GF-D8 (cell line): ENCODE measurements at places on chromosomes 6 and 20.

- no peak for DNase-seq
Measured at GRCh38 chr20:44600758-44601201, 18.4 kb downstream of the PKIG start.

DNA sequence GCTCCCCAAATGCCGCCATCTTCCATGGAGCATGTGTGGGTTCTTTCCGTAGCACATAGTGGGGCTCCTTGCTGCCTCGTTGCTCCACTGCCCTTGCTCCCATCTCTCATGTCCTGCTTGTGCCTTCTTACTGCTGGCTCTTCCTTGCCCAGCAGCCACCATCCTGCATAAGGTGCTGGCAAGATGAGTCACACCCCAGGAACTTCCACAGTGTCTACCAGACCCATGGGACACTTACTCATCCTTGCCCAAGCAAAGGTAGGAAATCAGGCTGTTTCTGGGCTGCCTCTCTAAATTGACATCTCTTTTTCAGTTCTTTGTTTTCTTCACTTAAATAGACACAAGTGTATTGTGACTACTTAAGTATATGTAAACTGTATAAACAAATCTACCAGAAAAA, 39.4 kb upstream of the RGS17 start:
- DNase-seq, result no peak

DNA sequence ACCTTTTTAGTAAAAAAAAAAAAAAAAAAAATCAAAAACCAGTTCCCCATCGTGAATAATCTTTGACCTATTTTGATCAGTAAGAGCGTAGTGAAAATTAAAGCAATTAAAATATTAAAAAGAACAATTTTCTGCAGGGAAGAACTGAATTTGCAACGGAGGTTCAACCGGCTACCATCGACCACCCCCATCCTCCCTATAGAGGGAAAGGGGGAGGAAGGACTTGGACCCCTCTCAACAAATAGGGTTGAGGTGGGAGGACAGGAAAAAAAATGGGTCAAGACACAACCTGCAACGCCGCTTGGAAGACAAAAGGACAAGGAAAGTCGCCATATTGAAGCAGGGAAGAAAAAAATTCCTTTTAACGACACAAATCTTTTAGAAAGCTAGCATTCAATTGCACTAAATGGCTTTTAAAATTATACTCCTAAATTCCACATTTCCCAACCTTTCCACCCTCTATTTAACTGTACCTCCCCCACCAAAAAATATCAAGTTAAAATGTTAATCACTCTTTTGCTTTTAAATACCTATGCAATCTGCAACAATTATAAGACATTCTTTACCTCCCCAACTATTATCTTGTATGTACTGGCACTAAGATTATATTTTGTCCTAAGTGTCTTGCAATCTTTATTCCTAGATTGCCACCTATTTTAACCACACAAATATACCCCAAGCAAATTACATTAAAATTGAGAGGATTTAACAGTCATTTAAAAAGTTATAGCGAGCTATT, 1.7 kb downstream of the PPP1R10 start:
- DNase-seq, result peak; percentile 45

GRCh38 chr20:61846741-61847419, 218.8 kb downstream of the TAF4 start:
- DNase-seq, result no peak

GRCh38 chr6:144405163-144405562, 120.0 kb downstream of the UTRN start:
- no peak for DNase-seq

DNA sequence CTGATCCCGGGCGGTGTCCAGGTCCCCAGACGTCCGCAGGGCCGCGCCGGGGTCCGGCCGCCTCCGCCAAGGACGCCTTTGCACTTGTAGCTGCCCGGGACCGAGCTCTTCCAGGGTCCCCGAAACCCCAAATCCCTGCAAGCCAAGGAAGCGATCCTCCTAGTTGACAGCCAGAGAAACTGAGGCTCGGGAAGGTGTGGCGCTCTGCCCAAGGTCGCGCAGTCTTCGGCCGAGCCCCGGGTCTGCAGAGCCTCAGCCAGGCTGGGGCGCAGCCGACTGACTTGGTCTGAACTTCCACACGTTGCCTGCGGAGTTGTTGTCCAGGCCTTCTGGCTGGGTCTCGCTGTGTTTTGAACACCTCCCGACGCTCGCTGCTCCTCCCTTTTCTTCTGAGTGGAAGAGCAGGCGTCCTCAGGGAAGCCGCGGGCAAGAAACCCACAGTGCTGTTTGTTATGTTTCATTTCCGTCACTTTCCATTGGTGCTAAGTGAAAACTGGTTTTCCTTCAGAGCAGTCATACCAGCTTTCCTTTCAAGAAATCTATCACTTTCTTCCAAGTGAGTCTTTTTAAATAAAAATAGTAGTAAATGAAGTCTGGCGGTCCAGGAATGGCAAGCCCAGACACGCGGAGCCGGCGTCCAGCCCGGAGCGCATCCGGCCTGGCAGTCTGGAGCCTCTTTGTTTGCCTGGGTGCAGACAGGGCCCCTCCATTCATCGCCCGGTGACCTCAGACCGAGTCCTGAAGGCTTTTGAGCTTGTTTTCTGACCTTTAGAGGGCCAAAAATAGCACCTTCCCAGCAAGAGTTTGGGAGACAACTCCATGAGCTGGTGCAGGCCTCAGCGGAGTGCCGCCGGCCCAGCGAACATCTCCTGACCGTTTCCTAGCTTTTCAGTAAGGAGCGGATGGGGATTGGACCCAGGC, 698 bp downstream of the FAM210B start:
- DNase-seq, result no peak

DNA sequence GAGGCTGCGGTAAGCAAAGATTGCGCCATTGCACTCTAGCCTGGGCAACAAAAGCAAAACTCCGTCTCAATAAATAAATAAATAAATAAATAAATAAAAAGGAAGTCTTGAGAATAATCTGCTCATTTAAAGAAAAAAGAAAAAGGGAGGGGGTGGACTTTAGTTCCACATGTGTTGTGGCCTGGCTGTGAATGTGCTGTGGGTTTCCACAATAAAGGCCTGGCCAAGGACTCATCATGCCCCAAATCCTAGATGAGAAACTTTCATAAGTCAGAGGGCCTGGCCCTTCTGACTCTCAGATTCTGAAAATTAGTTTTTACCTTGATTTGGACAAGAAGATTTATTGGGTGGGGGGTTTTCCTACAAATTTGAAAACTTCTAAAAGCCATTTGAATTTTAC, 48.4 kb downstream of the RIOK1 start:
- DNase-seq, result no peak

- no peak for DNase-seq
Measured at GRCh38 chr20:47126709-47127108, 229.8 kb downstream of the ZMYND8 start.

DNA sequence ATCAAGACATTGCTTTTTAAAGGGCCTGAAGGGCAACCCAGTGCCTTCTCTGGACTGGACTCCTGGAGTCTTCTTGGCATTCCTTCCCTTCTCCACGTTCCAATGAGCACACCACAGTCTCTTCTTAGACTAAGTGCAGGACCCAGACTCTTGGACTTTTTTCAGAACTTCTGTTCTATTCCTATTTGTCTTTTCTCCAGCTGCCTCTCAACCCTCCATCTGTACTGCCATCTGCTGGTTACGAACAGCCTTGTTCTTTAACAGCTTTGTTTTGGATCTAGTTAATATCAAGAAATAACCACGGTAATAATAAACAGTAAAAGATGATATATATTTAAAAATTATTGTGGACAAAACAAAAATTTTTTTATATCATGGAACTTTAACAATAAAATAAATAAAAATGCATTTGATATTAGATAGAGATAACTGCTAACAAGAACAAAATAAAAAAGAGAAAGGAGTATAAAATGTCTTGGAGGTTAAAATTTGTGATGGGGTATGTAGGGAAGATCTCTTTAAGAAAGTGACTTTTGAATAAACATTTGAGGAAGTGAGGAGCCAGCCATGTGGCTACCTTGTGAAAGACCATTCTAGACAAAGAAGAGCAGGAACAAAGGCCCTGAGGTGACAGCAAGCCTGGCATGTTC, 105.1 kb upstream of the HCRTR2 start:
- DNase-seq, result no peak

DNA sequence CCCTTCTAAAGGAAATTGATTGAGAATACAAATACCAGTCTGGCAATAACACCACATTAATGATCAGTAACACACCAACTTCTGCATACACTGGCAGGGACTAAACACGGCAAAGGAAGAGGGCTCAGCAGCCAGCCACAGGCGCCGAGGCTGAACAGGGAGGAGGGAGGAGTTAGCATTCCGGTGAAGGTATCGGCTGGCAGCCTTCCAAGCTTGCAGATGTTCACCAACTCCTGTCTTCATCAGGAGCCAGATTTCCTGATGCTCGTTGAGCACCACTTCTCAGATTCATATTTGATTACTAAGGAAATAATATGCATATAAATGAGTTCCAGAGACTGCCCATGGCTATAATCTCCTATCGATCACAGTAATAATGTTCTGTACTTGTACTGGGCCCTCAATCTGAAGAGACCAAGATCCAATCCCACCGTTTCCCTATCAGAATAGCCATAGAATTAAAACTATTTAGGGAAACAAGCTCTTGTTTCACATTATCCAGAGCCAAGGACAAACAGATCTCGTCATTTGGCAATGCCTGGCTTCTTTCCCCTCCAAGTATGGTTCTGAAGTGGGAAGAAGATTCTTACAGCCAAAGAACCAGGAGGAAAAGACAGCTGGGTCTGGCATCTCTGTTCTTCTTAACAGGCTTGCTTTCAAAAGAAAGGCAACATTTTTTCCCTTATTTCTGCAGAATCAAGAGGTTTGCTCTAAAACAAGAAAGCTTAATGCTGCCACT, 42.2 kb downstream of the GFOD1 start:
- DNase-seq, result no peak

DNA sequence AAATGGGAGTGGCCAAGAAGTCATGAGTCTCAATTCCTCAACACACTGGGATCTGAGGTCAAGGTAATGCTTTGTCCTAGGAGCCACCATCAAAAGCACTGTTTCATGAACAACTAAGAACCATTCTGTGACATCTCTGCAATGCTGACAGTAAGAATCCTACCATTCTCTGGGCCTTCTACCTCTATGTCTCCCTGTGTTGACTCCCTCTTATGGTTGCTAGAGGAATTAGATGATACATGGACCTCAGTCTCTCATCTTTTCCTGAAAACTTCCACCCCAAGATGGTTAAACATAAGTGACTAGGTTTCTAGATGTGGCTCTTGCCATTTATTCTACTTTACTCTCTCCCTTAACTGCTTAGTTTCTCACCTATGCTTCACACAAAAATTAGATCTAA, 9.1 kb downstream of the MTRF1L start:
- DNase-seq, result no peak

DNA sequence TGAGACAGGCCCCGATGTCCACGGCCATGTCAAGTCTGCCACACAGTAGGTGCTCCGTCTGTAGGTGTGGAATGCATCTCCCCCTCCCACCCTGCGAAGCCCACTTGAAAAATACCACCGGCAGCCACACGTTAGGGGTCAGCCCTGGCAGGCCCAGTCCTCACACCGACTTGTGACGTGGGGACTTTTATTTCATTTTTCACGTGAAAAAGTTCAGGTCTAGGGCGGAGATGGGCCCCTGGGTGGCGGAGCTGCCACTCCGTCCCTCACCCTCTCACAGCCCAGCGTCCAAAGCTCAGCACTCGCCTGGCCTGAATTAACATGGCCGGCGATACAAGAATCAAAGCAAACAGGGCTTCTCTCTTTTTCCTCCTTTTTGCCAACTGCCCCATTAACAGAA, 3.8 kb upstream of the TUBB1 start:
- DNase-seq, result no peak

- DNase-seq, result no peak
Measured at GRCh38 chr6:5746053-5746758, 260.5 kb downstream of the NRN1 start.

GRCh38 chr20:19652591-19653026, 105.4 kb upstream of the RIN2 start:
- DNase-seq, result no peak

DNA sequence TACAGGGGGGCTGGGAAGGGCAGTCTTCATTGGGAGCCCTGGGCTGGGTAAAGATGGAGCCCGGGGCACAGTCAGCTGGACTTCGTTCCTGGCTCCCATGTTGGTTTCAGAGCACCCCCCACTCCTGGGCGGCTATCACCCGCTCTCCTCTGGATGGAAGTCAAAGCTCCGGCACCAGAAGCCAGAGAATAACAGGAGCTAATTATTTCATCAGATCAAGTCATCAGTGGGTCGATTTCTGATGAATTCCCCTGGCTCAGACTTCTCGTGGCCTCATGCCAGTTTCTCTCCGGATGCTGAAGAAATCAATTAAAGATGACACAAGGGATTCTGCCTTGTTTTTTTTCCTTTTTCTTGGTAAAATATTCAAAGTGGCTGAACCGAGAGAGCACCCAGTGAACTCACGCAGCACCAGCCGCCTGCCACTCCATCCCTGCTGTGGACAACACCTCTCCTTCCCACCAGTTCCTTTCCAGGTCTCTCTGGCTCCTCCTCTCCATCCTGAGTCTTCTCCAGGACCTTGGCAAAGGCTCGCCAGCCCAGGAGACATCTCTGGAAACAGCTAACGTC, 22.5 kb downstream of the SULF2 start:
- no peak for DNase-seq

DNA sequence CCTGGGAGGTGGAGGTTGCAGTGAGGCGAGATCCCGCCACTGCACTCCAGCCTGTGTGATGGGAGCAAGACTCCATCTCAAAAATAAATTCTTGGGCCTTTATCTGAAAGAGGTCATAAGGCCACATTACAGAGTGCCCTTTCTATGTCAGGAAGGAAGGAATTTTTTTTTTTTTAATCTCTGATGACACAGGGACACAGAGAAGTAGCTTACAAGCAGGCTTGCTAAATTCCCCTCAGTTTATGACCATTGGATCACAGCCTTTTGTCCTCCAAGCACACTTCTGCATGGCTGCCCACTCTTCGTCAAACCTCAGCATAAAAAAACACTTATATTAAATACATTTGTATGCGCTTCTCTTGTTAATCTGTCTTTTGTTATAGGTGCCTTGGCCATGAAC, 7.5 kb upstream of the IFNGR1 start:
- DNase-seq, result no peak

- no peak for DNase-seq
Measured at GRCh38 chr6:46184114-46184513, 13.3 kb upstream of the ENPP5 start.

- peak; percentile 26 for DNase-seq
Measured at GRCh38 chr6:5379647-5380242, 118.4 kb downstream of the FARS2 start.

- no peak for DNase-seq
Measured at GRCh38 chr6:43451348-43451747, 4.0 kb downstream of the DLK2 start.

- no peak for DNase-seq
Measured at GRCh38 chr6:47207261-47207660, 102.4 kb downstream of the TNFRSF21 start.

DNA sequence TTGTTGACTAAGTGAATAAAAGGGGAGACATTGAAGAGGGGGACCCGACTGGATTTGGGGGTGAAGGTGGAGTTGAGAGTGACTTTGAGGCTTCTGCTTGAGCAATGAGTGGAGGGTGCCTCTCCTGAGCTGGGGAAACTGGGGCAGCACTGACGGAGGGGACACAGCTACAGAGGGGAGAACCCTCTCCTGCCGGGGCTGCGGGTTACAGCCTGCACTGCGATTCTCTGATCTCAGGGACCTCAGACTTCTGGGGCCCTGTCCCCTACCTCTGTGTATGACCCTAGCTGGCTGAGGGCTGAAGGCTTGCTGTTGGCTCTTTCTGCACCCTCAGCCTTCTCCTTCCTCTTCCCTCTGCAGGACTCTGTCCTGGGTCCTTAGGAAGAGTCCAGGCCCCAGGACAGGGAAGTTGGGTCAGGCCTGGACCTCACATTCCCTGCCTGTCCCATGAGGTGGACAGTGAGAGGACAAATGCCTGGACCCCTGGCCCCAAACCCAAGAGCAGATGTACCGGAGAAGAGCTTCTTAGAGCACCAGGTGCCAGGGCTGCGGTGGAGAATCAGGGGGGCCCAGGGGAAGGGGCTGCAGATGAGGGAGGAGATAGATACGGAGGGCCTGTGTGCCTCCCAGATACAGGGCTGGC, 13.7 kb upstream of the FAM110A start:
- DNase-seq, result no peak
